ENCODE measurements at places on chromosomes 3 and 15. TPM values are rescaled to one million over a fixed set of nuclear protein-coding genes. Genes with fewer than 3 reads are reported as not detected.

The ADGRG7 gene
- total RNA-seq, result 1.1 TPM

The UBE3A gene
- total RNA-seq, result 95.3 TPM

The RFX7 gene
- total RNA-seq, result 4.0 TPM

The ERICH6 gene
- total RNA-seq, result not detected

The ETV5 gene
- total RNA-seq, result 59.5 TPM

The MKRN2OS gene
- total RNA-seq, result not detected

The MUSTN1 gene
- total RNA-seq, result 0.50 TPM

The OR5K2 gene
- total RNA-seq, result not detected

The DPPA2 gene
- total RNA-seq, result not detected

The ATP8B4 gene
- 2.1 TPM for total RNA-seq

The SLC6A20 gene
- total RNA-seq, result not detected

The CPLX3 gene
- total RNA-seq, result not detected

The MRAS gene
- 73.6 TPM for total RNA-seq

The BCL2A1 gene
- total RNA-seq, result 4.9 TPM

The ATP13A5 gene
- not detected for total RNA-seq

The MAGEL2 gene
- under 0.01 TPM for total RNA-seq

The KATNBL1 gene
- total RNA-seq, result 79.2 TPM

The ARHGEF26 gene
- 2.1 TPM for total RNA-seq

The GHSR gene
- total RNA-seq, result not detected

The LRRC2 gene
- 7.4 TPM for total RNA-seq

The GOLGA8Q gene
- 2.2 TPM for total RNA-seq

The PEX5L gene
- total RNA-seq, result 9.3 TPM

The SPSB4 gene
- not detected for total RNA-seq

The SKOR1 gene
- total RNA-seq, result 0.12 TPM

The ENTPD3 gene
- not detected for total RNA-seq

The IL12A gene
- 4.1 TPM for total RNA-seq

The CCDC9B gene
- 46.2 TPM for total RNA-seq

The CNOT10 gene
- total RNA-seq, result 23.2 TPM

The GP5 gene
- under 0.01 TPM for total RNA-seq

The INAFM2 gene
- 10.1 TPM for total RNA-seq

The CIB2 gene
- total RNA-seq, result 3.6 TPM

The CASR gene
- total RNA-seq, result not detected

The PPP4R2 gene
- 68.6 TPM for total RNA-seq

The TLNRD1 gene
- 8.7 TPM for total RNA-seq

The IGDCC3 gene
- under 0.01 TPM for total RNA-seq

The SERINC4 gene
- not detected for total RNA-seq

The GP9 gene
- not detected for total RNA-seq

Data from uterine smooth muscle cell (primary cell).